ENCODE measurements at places on chromosomes 5 and 9.

- no peak for DNase-seq
Measured at GRCh38 chr5:52996979-52997378, 7.8 kb downstream of the ITGA2 start.

GRCh38 chr5:68562308-68562707, 346.8 kb downstream of the PIK3R1 start:
- DNase-seq: no peak

- DNase-seq: no peak
Measured at GRCh38 chr9:109387856-109388255, 67.0 kb upstream of the EPB41L4B start.

GRCh38 chr9:385818-386398, 171.2 kb downstream of the DOCK8 start:
- peak; percentile 48 for DNase-seq

GRCh38 chr5:96572864-96573512, 89.2 kb upstream of the CAST start:
- DNase-seq: no peak

DNA sequence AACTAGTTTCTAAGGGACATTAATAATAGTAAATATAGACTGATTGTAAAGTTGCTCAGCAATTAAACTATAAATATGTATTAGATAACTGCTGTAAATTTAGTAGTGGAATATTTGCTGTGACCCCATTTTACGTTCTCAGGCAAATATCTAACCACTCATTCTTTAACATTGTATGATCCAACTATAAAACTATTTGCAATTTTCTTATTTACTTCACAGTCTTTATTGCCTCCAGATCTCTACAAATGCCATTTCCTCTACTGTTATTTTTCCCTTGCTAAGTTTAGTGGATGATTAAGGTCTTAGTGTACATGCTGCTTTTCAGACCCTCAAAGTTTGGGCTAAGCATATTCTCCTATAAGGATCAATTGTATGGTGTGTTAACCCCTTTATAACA, 526.2 kb upstream of the ST8SIA4 start:
- DNase-seq: no peak

- no peak for DNase-seq
Measured at GRCh38 chr5:51302343-51302742, 80.9 kb upstream of the ISL1 start.

GRCh38 chr9:132201139-132201538, 39.3 kb downstream of the NTNG2 start:
- DNase-seq: peak; percentile 33

DNA sequence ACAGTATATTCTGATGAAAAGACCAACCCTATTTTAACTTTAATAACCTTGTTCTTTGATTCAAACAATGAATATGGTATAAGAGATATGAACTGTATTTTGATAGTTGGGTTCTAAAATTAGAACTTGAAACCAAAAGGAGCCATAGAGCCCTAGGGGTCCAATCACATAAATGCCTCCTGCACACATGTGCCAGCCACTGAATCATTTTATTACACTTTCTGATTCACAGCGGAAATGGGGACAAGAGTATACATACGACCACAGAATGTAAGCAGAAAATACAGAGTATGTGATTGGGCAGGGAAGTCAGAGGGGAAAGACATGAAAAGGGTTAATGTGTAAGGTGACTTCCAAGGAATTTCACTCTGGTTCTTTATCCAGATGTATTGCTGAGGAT, 1000.2 kb downstream of the NR2F1-AS1 start:
- DNase-seq: no peak

DNA sequence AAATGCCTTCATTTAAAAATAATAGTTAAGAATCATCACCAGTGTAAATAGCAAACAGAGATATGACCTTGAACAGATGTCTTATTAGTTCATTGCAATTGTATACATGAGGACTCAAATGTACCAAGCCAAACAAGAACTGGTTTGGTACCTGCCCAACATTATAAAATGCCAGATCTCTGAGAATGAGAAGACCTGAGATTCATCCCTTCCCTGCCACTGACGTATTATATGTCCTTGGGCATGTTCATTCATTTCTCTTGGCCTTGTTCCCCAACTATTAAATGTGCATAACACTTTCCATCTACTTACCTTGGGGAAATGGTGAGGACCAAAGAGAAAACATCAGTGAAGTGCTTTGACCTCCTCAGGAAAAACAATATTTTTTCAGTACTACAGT, 33.6 kb upstream of the ERBIN start:
- DNase-seq: no peak

- no peak for DNase-seq
Measured at GRCh38 chr5:43941806-43942205, 338.8 kb downstream of the NNT start.

DNA sequence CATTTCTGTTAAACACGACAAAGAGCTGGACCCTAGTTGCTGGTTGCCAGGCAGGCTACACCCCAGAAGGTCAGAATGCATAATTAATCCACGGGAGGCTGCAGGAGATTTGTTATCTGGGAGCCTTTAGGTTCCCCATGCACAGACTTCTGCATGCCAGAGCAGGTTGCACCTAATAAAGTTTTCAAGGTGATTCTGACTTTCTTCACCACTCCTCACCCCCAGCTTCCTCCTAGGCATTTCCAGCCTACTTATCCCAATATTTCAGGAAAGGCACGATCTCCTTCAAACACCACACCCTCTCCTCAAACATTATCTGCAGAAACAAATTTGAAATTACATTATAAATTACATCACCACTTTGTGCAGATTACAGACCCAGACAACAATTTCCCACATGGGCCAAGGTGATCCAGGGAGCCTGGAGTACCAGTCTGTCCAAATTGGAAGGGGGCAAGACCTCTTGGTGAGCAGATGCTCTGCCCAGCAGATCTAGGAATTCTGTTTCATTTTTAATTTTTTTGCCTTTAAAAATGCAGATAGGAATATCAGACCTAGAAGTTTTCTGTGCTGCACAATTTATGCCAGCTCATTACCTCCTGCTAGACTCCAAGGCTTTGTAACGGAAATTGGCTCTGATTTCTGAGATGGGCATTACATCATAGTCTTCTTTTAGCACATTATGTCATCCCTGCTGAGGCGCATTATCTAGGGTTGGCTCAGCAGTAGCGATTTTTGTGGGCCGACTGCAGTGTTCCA, 363.4 kb upstream of the SLC30A5 start:
- peak; percentile 57 for DNase-seq

DNA sequence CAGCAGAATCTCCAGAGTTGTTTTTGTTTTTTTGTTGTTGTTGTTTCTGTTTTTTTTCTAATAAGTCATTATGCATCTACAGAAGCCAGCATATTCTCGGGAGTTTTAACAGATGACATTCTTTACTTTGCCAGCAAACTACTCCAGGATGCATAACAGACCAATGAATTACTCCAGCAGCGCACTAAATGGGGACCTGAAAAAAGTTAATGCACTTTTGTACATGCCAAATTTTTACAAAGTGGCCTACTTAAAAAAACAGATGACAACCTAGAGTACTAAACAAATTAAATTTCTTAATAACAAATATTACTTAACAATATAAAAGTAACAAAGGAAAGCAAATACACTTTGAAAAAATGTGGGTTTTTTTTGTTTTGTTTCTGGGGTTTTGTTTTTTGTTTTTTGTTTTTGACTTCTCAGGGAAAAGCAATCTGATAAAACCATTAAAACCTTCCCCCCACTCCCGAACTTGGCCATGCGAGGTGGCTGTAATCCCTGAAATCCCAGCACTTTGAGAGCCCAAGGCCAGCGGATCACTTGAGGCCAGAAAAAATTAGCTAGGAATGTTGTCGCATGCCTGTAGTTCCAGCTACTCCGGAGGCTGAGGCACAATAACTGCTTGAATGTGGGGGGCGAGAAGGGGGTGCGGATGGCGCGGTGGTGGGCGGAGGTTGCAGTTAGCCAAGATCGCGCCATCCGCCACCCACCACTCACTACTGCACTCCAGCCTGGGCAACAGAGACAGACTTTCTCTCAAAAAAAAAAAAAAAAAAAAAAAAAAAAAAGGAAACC, 352.4 kb downstream of the CETN3 start:
- no peak for DNase-seq

GRCh38 chr5:151146061-151146460, 11.5 kb downstream of the ANXA6 start:
- no peak for DNase-seq

DNA sequence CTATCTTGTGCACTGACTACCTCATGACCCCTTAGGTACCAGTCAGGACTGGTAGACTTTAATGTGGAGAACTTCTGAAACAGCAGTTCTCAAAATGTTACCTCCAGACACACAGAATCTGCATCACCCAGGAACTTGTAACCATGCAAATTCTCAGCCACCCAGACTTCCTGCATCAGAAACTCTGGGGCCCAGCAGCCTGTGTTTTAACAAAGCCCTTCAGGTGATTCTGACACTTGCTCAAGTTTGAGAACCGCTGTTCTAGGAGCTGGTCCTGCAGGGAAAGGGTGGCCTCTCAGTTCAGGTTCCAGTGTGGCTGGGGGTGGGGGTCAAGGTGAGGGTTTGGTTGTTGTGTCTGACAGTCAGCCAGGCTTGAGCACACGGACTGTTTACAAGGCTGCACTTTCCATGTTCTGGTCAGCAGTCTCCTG, 28.4 kb downstream of the ZFP62 start:
- DNase-seq: no peak

DNA sequence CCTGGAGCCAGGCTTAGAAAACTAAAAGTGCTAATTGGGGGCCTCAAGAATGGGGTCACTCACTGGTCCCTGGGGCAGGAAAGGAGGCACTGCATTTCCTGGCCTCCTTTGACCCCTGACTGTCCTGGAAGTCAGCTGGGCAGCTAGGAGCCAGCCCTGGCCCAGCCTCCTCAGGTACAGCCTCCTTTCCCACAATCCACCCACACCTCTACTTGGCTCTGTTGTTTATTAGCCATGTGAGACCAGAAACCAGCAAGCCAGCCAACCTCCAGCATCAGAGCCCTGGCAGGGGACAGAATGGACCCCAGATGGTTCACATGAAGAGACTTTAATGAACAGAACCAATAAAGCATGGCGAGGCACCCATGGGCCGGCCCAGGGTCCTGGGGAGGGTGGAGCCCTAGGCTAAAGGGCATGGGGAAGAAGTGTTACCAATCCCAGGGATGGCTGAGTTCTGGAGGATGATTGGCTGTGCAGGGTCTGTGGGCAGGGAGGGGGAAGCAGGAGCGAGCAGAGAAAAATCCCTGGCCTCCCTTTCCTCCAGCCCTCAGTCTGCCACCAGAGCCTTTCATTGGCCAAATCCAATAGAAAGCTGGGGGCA, 55.3 kb upstream of the ANGPTL2 start:
- no peak for DNase-seq

DNA sequence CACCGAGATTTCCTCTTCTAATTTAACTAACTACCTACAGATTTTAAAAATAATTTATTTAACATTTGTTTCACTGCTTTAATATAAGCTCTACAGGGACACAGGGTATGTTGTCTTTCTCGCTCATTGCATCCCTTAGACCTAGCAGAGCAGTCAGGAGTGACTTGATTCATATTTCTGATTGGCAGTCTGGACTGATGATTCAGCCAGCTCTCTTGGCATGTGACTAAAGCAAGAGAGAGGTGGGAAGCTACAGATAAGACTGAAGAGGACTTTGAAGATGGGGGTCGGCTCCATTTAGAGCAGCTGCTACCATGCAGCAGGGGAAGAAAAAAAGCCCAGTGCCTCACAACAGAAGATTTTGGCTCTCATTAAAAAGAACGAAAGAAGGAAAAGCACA, 173.4 kb upstream of the STK32A start:
- DNase-seq: no peak

GRCh38 chr9:36129139-36129538, 7.4 kb upstream of the GLIPR2 start:
- DNase-seq: no peak

- no peak for DNase-seq
Measured at GRCh38 chr5:56048124-56048523, 53.4 kb upstream of the IL6ST start.

DNA sequence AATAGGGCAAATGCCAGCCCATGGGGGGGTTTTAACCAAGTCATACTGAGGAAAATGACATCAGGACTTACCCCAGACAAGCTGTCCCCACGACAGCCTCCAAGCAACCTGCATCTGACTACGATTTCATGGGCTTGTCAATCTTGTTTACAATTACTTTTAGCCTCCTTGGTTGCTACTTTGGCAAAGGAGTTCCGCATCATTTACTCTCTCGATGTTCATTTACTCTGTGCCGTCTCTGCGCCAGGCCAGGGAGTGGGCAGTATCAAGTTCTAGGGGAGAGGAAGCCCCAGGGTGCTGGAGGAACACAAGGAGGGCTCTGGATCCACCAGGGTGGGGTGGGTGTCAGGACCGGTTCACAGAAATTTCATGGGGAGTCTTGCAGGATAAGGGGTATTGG, 23.9 kb downstream of the PTPN3 start:
- DNase-seq: no peak

GRCh38 chr9:77523891-77524290, 124.2 kb downstream of the GNA14 start:
- no peak for DNase-seq

GRCh38 chr9:116286297-116286696, 132.7 kb downstream of the PAPPA start:
- DNase-seq: no peak

DNA sequence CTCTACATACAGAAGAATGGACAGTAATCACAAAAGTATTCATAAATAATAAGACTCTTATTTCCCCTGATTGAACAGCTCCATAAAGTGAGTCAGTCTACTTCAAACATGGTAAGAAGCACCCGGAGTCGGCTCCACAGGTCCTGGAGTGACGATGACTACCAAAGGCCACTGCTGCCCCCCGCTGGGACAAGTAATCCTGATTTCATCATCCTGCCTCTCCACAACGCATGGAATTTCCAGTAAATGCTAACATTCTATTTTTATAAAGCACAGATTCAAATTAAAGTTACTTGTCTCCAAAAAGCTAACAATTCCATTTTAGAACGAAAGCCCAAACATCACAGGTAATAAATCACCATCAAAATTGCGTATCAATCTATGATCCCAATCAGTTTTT, 16.2 kb downstream of the ATPSCKMT start:
- peak; percentile 41 for DNase-seq

- DNase-seq: no peak
Measured at GRCh38 chr5:57094753-57095683, 78.8 kb upstream of the GPBP1 start.

DNA sequence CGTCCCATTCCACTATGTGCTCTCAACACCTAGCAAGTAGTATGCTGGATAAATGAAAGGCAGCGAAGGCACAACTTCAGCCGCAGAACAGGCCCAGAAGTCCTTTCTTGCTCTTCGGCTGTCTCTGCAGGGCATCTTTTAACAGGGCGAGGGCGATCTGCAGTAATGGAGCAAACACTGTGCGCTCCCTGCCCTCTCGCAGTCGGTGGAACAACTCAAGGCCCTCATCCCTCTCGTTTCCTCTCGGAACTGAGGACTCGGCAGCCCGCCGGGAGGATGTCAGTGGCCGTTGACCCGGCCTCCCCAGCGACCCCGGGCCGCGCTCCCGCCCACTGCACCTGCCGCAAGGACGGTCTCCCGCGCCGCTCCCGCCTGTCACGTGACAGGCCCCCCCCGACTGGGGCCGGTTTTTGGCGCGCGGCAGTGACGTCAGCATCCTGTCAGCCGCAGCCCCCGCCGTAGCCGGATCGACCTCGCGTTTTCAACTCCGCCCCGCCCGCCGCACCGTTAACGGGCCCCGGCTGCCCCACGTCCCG, 1.1 kb downstream of the ZNF367 start:
- DNase-seq: peak; percentile 90

GRCh38 chr5:79837761-79838551, 148.3 kb downstream of the CMYA5 start:
- DNase-seq: no peak

GRCh38 chr5:67202828-67203227, 6.2 kb upstream of the CD180 start:
- DNase-seq: no peak
